ENCODE measurements at places on chromosomes 3 and 15. TPM values are rescaled to one million over a fixed set of nuclear protein-coding genes. Genes with fewer than 3 reads are reported as not detected.

The MCF2L2 gene
- 3.2 TPM for total RNA-seq

DNA sequence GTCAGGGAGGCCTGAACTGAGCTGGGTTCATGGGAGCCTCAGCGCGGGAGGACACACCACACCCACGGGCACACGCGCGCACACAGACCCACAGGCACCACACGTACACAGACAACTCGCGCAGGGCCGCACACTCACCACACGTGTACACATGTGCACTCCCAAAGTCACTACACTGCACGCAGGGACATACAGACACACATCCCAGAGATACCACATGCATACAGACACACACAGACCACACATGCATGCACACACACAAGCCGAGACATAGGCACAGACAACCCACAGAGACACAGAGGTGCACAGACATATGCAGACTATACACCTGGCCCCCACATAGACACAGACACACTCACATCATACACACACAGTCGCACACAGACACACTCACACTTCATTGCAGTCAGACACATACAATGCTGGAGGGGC, 1.1 kb upstream of the MGLL start:
- no peak for DNase-seq

The AGBL1 gene
- total RNA-seq: not detected

DNA sequence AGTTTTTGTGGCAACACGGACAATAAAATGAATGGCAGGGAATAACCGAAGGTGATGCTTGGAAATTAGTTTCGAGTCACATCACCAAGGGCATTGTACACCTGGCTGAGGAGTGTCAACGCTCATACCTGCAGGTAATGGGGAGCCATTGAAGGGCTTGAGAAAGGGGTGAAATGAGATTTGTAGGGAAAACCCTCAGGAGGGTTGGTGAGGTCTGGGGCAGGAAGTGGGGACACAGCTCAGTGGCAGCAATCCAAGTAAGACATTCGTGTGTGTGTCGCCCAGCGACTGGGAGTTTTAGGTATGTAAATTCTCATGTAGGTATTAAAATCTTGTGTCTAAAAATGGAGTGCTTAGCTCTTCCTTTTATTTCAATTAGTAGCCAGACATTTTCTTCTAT, 14.3 kb downstream of the PARP14 start:
- no peak for DNase-seq

- DNase-seq: no peak
Measured at GRCh38 chr3:190631295-190631694, 117.4 kb downstream of the IL1RAP start.

Measured in K562 (cell line).